Stimulated activated CD4-positive, alpha-beta T cell treated with anti-CD3 and anti-CD28 coated beads, Interleukin-15, amount 100 ng/mL, for 1 hour (primary cell): ENCODE measurements at places on chromosomes 6 and 20.

- DNase-seq: no peak
Measured at GRCh38 chr6:38018755-38019165, 199.2 kb downstream of the ZFAND3 start.

GRCh38 chr6:84728602-84729001 lies 35.8 kb downstream of the TBX18 start:
- no peak for DNase-seq

DNA sequence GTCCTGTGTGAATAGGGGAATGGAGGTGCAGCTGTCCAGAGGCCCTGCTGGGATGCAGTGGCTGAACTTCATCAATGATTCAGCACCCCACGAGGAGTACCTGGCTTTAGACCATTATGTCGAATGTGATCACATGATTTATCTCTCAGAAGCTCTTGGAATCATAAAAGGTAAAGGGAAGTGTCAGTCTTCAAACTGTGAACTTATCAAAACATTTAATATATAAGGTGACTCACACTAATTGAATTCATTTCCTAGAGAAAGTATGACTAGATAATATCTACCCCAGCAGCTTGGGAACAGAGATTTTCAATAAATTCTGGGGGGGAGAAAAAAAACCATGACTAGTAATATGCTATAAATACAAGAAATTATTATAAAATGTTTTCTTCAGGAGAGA lies 29.5 kb downstream of the ALDH8A1 start:
- no peak for DNase-seq

GRCh38 chr20:61354901-61355495 lies 102.9 kb downstream of the CDH4 start:
- DNase-seq: no peak

DNA sequence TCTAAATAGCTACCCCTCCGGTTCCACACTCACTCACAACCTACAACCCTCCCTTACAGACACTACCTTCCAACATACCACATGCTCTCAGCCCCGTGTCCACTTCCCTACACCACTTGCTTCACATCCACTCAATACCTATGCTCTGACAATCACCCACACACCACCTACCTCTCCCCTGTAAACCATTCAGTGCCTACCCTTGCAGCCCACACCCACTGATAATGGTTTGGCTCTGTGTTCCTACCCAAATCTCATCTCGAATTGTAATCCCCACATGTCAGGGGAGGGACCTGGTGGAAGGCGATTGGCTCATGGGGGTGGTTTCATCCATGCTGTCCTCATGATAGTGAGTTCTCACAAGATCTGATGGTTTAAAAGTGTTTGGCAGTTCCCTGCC lies 9.8 kb upstream of the ZNF343 start:
- no peak for DNase-seq

GRCh38 chr20:10752206-10752605 lies 78.4 kb upstream of the JAG1 start:
- DNase-seq: no peak

DNA sequence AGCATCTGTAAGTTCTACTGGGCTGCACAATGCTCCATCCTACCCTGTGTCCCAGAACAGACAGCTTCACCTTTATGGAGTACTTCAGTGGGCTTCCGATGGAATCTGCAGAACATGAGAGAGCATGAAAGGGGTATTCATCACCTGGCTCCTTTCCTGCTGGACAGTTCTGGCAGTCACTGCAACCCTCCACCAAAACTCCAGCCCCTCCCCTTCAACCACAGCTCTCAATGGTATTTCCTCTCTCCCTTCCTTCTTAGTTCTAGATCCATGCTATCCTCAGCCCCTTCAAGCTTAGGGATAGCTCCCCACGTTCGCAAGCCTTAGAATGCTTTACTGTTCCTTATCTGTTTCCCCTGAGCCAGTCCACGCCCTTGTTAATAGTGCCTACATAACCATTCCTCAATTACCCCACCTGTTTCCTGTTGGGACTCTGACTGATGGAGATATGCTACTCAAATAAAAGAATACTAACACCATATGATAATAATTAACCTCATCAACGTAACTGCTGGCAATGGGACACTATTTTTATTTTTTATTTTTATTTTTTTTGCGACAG lies 26.8 kb downstream of the TRAM2 start:
- no peak for DNase-seq

GRCh38 chr20:51104960-51105920 lies 82.3 kb upstream of the KCNG1 start:
- no peak for DNase-seq

DNA sequence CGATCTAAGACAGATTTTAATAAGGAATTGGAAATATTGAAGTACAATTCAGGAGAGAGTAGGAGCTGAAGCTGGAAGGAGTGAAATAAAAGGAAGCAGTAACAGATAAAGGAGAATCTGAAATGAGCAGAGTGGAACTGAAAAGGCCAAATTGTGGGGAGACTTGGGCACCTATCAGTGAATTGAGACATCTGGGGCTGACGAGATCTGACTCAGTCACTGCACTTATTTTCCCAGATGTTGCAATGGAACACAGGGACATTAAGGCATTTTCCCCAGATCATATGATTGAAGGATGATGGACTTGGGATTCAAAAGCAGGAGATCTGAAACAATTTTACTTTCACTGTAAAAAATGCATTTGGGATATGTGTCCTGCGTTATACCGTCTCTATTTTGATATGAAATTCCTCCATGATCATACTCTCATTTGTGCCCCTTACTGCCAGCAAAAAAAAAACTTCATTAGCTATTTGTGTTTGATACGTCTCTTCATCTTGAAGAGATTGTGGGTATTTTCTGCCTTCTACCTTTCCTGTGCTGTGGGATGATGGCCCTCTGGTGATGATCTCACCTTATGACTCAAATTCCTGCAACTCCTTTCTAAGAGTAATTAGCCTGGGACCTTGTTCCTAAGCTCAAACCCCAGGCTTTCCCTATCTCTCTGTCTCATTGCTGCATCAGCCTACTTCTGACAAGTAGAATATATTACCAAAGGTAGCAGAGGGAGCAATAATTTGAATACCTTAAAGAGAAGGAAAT lies 278.5 kb upstream of the MAN1A1 start:
- DNase-seq: no peak

DNA sequence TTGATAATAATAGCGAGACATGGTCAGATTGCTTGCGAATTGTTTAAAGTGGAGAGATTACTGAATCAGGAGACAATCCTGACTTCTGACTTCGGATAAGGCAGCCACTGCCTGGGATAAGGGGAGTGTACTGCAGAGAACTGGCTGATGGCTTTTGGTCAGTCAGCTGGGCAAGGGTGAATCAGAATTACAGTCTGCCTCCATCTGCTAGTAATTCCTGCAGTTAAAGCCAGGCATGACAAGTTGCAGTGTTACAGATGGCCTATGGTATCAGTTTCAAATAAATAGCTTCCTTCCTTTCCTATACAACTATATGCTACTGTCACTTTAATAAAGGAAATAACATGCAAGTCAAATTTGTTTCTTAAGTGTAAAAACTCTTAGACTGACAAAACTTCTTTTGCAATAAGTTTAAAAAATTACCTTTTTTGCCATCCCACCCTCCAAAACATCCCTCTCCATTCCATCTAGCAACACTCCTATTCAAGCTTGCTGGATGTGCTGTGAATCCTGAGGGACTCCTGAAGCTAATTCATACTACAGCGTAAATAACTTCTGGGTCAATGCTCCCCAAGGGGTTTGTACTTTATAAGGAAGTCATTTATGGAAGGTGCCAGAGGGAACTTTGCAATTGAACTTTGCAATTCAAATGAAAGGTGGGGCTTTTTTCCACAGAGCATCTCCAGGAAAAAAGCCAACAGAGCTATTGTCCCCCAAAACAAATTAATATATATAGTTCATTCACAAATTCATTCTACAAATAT lies 245.2 kb downstream of the ADGRB3 start:
- no peak for DNase-seq

- DNase-seq: no peak
Measured at GRCh38 chr20:7985916-7986315, 33.6 kb downstream of the TMX4 start.

GRCh38 chr6:146847426-146847825 lies 248.7 kb downstream of the ADGB start:
- no peak for DNase-seq

DNA sequence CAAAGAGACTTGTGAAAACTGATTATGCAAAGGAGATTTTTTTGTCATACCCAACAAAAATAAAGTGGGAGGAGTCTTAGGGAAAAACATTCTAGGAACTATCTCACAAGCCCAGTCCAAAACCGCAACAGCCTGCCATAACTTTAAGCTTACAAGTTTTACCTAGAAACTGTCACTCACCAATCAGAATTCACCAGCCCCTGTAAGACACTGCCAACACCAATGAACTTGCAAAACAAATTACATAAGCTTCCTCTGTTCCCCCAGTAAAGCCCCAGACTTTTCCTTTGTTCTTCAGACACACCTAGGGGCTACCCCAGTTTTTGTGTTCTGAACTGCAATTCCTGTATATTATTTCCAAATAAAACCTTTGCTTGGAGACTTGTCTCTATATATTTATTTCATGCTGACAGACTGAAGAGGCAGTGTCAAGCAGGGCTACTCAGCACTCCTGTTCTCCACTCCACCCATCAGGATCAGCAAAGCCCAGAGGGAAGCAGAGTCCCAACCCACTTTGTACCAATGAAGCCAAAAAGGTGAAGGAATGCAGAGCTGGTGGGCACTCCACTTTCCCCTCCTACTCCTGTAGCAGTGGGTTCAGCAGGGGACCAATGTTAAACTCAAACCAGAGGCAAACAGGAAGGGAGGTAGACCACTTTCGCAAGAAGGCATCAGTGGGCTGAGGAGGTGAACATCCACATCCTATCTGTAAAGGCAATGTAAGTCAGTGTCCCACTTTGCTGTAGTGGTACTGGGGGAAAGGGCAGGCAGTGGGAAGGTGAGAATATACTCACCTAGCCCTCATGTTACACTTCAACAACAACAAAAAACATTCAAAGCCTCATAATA lies 142.5 kb upstream of the RUNX2 start:
- no peak for DNase-seq

DNA sequence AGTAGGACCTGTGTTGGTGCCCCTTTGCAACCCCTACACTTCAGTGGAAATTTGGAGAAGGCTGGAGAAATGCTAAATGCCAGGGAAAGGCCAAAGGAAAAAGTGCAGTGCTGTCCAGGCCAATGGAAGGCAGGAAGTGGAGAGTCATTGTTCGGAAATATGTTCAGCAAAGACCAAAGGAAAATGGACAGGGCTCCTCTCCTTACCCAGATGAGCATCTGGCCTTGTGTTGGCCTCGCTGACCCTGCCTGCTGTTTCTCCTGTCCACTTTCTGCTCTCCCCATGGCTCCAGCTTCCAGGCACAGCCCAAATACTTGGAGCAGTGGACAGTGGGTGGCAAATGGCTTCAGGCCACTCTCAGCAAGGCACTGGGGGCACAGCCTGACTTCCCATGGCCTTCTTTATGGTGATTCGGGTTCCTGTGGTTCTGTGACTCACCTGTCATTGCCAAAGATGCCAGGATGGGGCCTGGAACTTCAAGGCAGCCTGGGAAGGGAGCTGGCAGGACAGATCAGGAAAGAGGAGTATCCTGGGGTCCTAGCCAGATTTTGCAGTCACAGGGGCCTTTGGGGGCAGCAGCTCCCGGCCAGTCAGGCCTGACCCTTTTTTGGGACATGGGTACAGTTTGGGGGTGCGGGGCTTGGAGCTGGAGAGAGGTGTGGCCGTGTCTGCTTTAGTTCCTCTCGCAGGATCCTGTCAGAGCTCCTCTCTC lies 190.9 kb upstream of the SLC24A3 start:
- no peak for DNase-seq
